ENCODE measurements at places on chromosomes 16 and 17. TPM values are rescaled to one million over a fixed set of nuclear protein-coding genes. Genes with fewer than 3 reads are reported as not detected.

The FBXW10 gene
- not detected for total RNA-seq

The ASPSCR1 gene
- total RNA-seq = 22.2 TPM

The CDRT15 gene
- not detected for total RNA-seq

The SMTNL2 gene
- not detected for total RNA-seq

The C16orf96 gene
- total RNA-seq = 0.13 TPM

The TNS4 gene
- total RNA-seq = 0.26 TPM

The TTYH2 gene
- total RNA-seq = 1.3 TPM

The NXPH3 gene
- total RNA-seq = 6.0 TPM

The HSD17B2 gene
- 0.76 TPM for total RNA-seq

The C16orf82 gene
- not detected for total RNA-seq

The ZKSCAN2 gene
- 6.3 TPM for total RNA-seq

The NXN gene
- 60.6 TPM for total RNA-seq

All from articular chondrocyte of knee joint (primary cell).